Thymus (tissue), 14 donors: ENCODE measurements at places on chromosomes 5 and 9. TPM values are rescaled to one million over a fixed set of nuclear protein-coding genes. Genes with fewer than 3 reads are reported as not detected.

Gene MYORG
- polyA plus RNA-seq = 1.3 TPM

Gene EGFLAM
- 25.7 TPM for polyA plus RNA-seq

Gene SMIM33
- polyA plus RNA-seq = 0.05 TPM

DNA sequence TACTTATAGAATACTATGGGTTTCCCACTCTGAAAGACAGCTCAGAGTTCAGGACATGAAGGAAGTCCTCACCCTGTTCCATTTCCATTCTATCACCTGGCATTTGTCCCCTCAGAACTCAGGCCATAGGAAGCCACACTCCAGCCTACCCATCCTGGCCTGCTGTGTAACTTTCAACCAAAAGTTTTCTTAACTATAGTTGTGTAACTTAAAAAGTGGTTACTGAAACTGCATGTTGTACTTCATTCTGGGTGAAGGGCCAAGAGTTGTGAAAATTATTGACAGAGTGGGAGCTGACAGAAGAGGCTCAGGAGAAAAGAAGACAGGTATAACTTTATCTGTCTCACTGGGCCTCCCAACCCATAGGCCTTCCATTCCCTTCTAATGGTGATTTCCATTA is 212.5 kb downstream of the RAB3C start:
- DNase-seq = no peak

DNA sequence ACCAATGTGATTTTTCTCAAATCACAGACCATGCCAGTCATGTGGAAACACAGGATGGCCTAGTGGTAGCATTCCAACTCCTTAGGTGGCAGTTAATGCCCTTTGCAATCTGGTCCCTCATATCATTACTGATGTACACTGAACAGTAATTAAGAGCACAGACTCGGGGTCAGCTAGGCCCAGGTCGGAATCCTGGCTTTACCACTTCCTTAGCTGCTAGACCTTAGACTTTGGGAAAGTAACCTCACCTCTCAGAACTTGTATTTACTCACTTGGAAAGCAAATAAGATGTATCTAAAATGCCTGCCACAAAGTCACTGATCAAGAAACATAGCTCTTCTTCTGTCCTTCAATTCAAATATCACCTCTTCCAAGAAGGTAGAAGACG is 112.8 kb downstream of the MAPKAP1 start:
- no peak for DNase-seq

GRCh38 chr9:1100201-1100600 is 50.0 kb downstream of the DMRT2 start:
- DNase-seq = no peak
